T-helper 1 cell (primary cell): ENCODE measurements at places on chromosomes 5 and 9.

DNA sequence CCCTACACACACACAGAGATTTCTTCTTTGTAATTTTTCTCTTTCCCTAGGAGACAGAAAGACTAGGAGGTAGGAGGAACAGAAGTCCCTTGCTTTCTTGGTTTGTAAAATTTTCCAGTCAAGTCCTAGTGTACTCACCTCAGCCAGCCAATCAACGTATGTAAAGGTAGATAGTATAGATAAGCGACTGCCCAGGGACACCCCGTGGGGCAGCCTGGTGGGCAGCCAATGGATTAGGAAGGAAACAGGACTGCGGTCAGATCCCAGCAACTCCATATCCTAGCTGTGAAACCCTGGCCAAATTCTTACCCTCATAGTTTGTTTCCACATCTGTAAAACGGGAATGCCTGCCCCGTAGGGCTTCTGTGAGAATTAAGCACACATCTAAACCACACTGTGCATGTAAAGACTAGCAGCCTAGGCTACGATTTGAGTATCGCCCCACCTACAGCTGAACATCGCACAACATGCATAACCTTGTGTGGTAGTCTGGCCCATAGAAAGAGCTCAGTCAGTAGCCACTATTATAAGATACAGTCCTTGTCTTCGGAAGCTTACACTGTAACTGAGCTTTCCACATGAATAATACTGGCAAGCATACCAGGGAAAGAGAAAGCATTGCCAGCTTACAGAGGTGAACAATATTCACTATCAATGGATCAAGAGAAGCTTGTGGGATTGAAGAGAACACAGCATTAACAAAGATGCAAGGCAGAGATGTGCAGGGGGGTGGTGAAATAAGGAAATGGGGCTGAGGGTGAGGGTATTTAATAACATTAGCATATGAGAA, 353.4 kb upstream of the PANK3 start:
- no peak for DNase-seq

DNA sequence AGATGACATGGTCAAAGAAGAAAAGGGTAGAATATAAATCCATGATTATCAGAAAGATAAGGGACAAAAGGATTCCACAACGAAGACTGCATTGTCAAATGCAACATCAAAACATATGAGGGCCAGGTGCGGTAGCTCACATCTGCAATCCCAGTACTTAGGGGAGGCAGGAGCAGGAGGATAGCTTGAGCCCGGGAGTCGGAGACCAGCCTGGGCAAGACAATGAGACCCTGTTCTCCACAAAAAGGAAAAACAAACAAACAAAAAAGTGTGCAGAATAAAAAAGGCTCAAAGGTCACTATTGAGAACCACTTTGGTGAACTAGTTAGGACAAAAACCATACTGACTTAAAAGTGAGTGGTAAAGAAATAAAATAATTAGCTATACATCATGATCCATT, 60.2 kb upstream of the NR5A1 start:
- no peak for DNase-seq

DNA sequence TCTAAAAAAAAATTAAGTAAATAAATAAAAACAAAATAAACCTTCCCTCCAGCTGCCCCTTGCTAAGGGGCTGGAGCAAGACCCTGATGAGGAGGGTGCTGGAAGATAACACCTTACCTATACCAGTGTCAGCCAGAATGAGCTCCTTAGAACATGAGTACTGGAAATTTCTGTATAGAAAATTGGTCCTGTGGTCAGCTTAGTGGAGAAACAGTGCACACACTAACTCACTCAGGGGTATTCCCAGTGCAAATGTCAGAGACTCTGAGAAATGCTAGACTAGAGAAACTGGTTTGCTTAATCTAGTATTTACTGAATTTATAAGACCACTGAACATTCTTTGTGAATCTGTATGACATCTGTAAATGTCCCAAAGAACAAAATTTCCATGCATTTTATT, 62.1 kb upstream of the CTXN3 start:
- no peak for DNase-seq

DNA sequence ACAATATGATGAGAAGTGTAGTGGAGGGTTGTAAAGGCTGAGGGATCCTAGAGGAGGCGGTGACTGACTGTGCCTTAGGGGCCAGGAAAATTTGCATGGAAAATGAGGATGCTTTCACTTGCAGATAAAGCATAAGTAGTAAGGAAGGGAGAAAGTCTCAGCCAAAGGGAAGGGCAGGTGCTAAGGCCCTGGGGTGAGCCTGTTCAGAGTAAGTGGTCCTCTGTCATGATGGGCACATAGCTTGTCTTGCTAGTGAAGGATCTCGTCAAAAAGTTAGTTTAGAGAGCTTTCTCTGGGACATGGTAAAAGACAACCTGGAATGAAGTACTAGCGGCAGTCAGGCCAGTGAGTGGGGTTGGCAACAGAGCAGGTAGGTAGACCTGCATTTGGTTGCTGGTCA, 75.4 kb upstream of the CPLX2 start:
- no peak for DNase-seq
